ENCODE measurements at places on chromosomes 16 and 17.

- no peak for DNase-seq
These were observed 172.5 kb downstream of the HS3ST3A1 start for GRCh38 chr17:13429201-13429600.

DNA sequence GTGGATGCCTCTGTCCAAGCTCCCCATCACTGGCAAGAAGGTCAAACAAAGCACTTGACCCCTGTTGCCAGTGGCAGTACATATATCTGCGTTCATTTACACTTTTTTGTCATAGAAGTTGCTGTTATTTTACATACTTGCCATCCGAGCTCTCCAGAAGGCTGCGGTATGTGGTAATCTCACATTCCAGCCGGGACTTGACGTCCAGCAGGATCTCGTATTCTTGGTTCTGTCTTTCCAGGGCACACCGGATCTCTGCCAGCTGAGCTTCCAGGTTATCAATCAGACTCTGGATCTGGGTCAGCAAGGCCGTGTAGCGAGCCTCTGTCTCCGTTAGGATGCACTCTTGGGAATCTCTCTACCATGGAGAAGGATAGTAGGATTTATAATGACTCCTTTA lies 6.6 kb downstream of the KRT39 start:
- DNase-seq: no peak

DNA sequence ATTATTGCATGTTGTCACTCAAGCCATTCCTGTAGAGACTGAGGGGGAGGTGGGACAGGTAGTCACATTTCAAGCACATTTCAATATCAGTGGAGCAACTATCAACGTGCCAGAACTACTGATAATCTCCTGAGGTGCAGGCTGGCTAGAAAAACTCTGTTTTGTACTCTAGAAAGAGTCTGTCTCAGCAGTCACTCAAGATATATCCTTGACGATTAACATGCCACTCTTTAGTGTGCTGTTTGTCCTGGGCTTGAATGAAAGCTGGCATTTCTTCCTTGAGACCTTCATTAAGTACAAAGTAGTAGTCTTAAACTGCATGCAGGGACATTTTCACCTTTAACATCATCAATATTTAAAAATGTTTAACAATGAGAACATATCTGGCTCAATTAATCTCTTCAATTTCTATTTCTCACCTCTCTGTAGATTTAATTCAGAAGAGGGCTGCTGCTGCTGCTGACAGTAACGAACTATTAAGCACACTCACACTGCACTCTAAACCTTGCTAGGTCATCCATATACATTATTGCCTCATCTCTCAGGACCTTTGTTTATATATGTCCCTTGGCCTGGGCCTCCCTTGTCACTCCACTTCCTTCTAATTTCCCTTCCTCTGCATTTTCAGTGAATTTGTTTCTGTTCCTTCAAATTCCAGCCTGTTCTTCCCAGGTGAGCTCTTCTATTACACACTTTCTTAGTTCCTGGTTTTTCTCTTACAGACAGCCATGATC lies 412.0 kb downstream of the HAPSTR1 start:
- DNase-seq: no peak

DNA sequence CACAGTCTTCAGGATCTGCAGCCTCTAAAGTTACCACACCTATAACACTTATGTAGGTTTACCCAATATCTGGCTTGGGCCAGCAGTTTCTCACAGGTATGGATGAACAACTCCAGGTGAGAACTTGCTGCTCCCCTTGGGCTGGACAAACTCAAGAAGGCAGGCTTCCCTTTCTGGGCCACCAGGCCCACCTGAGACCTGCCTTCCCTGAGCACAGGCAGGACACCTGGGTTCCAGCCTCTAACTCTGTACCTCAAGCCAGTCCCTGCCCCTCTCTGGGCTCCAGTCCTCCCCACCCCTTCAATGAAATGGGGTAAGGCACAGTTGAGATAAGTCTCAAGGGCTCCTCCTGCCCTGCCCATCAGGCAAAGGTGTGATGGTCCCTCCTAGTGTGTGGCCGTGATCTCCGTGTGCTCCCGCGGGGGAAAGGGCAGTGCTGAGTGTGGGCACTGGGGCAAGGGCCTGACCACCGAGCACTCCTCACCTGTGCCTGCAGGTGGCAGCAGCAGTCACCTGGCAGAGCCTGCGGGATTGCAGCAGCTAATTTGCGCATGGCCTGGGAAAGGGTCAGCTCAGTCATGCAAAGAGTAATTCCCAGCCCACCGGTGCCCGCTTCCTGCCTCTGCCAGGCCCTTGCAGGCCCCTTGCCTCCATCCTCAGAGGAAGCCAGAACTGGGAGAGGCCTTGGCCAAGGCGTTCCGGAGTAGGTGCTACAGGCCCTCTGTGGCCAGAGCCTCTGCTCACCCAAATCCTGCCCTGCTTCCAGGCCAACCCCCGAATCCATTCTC lies 28.2 kb upstream of the ADGRG1 start:
- DNase-seq: peak; percentile 47

- no peak for DNase-seq
These were observed 206.2 kb upstream of the IRX5 start for GRCh38 chr16:54724346-54724925.

- no peak for DNase-seq
These were observed 5.8 kb upstream of the SETD6 start for GRCh38 chr16:58509256-58510096.

GRCh38 chr17:43755389-43755875 lies 3.2 kb downstream of the SOST start:
- no peak for DNase-seq

DNA sequence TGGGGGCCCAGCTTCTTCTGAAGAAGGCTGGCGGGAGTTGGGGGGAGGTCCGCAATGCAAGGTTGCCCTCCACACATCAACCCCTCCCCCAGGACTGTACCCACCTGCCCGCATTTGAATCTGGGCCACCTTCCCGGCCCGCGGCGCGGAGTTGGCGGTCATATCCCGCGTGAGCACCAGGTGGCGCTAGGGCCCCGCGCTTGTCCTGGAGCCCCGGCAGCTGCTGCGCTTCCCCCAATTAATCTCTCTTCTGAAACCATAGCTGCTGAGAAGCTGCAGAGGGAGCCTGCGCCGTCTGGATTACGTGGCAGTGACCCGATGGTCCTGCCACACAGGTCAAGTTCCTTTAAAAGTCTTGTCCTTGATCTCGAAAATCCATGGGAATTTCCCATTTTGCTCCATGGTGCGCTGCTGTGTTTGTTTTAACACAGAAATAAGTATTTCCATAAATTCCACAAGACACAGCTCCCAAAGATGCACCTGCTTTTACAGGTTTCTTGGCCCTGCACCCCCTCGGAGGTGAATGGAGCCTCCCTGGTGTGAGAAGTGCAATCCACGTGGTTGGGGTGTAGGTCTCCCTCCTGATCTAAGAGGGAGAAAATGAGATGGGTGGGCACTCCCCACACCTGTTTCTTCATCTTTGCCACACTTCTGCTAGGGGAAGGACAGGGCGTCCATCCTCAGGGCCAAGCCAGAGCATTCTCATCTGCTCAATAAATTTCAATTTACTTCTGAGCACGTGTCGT lies 22.1 kb downstream of the COX4I1 start:
- peak; percentile 90 for DNase-seq

GRCh38 chr17:80176757-80177156 lies 6.9 kb downstream of the CARD14 start:
- no peak for DNase-seq

DNA sequence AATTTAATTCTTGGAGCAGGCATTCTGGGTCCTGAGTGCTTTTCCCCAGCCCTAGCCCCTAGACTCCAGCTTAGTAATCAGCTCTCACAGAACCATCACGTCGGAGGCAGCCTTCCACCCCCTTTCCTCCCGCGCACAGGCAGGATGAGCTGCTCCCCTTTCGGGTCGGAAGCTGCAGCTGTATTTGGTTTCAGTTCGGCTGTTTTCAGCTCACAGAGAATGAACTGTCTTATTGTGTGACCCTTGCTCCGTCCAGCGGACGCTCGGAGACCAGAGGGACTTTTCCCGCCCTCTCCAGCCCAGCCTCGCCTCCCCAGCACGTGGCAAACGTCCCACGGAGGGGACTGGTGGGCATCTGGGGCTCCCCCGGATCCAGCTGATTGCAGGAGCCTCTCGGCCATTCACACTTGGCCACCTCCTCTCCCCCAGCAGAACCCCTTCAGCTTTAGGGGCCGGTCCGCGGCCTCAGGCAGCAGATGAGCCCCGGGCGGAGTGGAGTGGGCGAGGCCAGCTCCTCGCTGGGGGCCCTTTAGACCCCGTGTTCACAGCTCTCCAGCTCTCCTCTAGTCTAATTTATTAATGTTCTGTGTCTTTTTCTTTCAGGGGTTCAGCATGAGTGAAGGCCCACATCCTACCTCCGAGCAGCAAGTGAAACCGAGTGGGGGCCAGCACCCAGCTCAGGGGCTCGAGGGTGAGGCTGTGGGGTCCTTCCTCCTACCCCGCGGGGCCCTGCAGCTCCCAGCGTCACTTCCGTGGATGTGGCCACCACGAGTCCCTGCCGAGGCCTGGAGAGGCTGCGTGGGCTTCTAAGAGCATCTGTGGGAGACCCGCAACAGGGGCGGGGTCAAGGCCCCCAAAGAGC lies 863 bp upstream of the UTS2R start:
- peak; percentile 87 for DNase-seq

- DNase-seq: no peak
These were observed 75.2 kb downstream of the CCDC182 start for GRCh38 chr17:57669671-57670529.

GRCh38 chr16:23679274-23679985 lies 741 bp downstream of the PLK1 start:
- peak; percentile 49 for DNase-seq

DNA sequence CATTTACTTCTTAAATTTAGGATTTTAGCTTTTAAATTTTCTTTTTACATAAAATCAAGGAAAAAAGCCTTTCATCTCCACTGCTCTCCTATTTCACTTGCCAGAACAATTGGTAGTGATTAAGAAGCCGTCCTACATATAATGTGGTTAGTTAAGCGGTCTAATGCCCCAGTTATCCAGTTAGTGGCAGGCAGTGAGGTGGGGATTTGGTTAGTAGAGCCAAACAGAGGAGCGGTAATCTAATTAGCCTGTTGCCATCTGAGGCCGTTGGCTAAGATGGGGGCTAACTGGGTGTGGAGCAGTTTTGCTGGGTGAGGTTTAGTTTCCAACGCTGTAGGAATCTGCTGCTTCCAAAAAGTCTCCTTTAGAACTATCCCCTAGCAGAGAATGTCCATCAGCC lies 22.4 kb downstream of the SNX11 start:
- no peak for DNase-seq

GRCh38 chr17:17139972-17140589 lies 66.1 kb downstream of the PLD6 start:
- peak; percentile 58 for DNase-seq

DNA sequence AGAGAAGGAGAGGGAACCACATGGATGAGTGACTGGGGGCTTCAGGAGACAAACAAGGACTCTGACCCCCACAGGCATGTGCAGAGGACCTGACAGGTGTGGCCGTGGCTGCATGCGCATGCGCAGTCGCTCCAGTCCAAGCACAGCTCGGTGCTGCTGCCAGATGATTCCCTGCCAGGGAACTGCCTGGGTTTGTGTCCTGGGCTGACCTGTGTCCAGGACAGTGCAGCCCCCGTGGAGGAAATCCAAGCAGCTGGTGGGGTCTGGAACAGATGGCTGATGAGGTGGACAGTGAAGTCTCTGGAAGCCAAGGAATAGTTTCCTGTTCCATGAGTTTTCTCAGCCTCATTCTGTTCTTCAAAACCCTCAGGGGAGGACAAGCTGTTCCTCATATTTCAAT lies 27.3 kb downstream of the LASP1 start:
- DNase-seq: no peak

DNA sequence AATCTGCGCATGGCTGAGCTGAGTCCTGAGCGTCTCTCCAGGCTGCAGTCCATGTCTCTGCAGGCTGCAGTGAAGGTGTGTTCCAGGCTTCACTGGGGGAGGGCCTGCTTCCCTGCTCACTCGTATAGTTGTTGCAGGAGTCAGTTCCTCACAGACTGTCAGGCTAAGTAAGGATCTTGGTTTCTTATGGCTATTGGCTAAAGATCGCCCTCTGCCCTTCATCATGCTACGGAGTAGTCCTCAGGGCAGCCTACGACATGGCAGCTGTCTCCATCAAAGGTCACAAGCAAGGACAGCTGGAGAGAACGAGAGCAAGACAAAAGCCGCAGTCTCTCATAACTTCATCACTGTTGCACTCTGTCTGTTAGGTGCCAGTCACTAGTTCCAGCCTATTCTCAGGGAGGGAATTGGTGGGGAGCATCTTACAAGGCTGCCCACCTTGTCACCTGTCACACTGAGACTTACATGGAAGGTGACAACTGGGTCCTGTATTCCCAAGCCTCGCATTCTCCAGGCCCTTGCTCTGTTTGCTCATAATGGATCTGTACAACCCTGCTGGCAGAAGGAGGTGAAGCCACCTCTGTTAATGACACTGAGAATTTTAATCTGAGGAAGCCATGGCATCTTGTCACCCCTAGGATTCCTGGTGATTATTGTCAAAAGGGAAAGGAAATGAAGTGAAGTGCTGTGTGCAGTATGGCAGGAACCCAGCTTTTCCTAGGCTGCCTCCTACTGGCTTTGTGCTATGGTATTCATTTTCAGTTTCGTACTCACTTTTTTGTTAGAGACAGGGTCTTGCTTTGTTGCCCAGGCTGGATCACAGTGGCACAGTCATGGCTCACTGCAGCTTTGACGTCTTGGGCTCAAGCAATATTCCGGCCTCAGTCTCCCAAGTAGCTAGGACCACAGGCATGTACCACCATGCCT lies 43.4 kb downstream of the MFSD11 start:
- peak; percentile 55 for DNase-seq

GRCh38 chr17:33387406-33387805 lies 94.3 kb upstream of the ASIC2 start:
- DNase-seq: no peak

DNA sequence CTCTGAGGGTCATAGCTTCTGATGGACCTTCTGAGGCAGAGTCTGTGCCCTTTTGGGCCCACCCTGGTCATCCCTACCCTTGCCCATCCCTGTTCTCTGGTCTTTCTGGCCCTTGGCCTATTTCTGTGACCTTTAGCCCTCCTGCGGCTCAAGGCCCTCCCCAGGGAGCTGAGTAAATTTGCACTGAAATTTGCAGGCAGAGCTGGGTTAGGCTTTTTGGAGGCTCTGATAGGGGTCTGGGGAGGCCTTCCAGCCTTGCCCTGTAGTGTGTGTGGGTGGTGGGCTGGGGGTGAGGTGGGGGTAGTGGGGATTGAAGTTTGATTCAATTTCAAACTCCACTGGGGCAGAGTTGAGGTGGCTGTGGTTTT lies 17.8 kb downstream of the RARA start:
- no peak for DNase-seq

- DNase-seq: no peak
These were observed 6.9 kb downstream of the CCL17 start for GRCh38 chr16:57411362-57411976.

DNA sequence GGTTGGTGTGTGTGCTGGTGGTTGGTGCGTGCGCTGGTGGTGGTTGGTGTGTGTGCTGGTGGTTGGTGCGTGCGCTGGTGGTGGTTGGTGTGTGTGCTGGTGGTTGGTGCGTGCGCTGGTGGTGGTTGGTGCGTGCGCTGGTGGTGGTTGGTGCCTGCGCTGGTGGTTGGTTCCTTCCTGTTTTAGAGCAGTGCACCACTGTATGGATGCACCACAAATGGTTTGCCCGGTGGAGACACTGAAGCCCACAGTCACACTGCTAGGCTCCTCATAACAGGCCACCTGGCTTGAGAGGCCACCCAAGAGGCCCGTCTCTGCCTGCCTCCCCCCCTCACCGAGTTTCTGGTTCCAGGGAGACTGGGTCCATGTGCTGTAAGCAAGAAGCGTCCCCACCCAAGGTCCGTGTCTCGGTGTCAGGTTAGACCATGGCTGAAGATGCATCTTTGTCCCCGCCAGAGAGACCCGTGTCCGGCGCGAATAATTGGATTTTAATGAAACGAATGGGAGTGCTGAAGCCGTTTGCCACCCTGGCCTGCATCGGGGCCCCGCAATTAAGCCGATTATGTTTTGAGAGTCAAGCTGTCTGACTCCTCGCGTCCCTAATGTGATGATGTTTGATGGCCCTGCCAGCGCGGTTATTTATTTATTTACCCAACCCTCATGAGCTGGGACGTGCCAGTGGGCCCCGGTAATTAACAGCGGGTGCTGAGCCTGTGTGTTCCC lies 161.3 kb upstream of the GSE1 start:
- DNase-seq: no peak
